ENCODE measurements at places on chromosomes 4 and X. TPM values are rescaled to one million over a fixed set of nuclear protein-coding genes. Genes with fewer than 3 reads are reported as not detected.

MCF2 gene
- total RNA-seq = 0.69 TPM

TEC gene
- total RNA-seq = 4.2 TPM

EDA2R gene
- total RNA-seq = 2.6 TPM

TMEM35A gene
- not detected for total RNA-seq

DNA sequence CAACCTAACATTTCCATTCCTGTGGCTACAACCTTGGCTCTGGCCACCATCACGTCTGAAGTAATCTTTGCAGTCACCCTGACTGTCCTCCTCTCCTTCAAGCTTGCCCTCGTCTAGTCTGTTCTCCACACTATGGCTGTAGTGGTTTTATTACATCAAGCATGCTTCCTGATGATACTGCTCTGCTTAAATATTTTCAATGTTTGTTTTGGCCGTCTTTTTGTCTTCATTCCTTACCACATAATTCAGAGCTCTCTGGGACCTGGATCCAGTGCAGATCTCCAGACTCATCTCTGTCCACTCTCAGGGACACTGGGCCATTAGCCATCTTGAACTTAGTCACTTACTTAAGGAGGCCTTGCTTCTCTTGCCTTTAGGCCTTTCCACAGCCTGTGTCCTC, 27.7 kb upstream of the FREM3 start:
- no peak for DNase-seq
- no peaks in the 10 kb centered on the region for H3K4me1 ChIP-seq
- H3K27me3 ChIP-seq = peaks cover 4% of the 10 kb centered on the region
- H3K27ac ChIP-seq = no peak overlapping the region
- H3K36me3 ChIP-seq = no peaks in the 10 kb centered on the region

DNA sequence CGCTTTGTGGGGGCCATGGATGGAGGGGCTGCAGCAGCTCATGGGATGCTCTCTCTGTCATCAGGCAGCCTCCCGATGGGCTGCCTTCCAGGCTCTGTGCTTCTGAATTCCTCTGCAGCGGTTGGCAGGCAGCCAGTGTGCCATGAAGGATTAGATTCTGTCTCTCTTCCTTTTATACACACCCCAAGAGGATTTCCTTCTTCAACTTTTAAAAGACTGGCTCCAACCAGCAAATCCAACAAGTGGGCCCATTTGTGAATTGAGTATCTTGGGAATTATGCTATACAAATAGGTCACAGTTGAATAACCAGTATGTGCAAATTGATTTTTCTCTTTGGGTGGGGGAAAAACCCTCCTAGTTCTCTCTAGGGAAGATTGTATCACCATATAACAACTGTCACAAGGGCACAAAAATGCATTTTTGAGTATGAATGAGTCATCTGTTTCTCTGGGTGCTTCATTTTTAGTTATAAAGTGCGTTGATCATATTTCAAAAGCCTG, 96.8 kb upstream of the FAT1 start:
- no peak overlapping the region for H3K27ac ChIP-seq
- H3K4me3 ChIP-seq = no peak overlapping the region
- H3K27me3 ChIP-seq = no peaks in the 10 kb centered on the region
- no peak for DNase-seq

All from activated naive CD8-positive, alpha-beta T cell treated with anti-CD3 and anti-CD28 coated beads, Interleukin-2, amount 10 ng/mL, durations not matched to agents 7 days and 5 days (primary cell).